ENCODE measurements at places on chromosomes 11 and 22. TPM values are rescaled to one million over a fixed set of nuclear protein-coding genes. Genes with fewer than 3 reads are reported as not detected.

The PRR33 gene
- not detected for total RNA-seq

The THRSP gene
- not detected for total RNA-seq

GRCh38 chr11:81870815-81871214 lies 862.8 kb downstream of the FAM181B start:
- no peak for DNase-seq

GRCh38 chr11:125724125-125724524 lies 22.0 kb upstream of the PATE1 start:
- peak; percentile 38 for DNase-seq

The CLNS1A gene
- total RNA-seq, result 186 TPM

The MOGAT2 gene
- not detected for total RNA-seq

The ASCL2 gene
- not detected for total RNA-seq

GRCh38 chr11:49424136-49424535 lies 215.7 kb upstream of the FOLH1 start:
- no peak for DNase-seq

The P2RX6 gene
- under 0.01 TPM for total RNA-seq

GRCh38 chr11:60756307-60757032 lies at the start of gene MS4A15:
MS4A15 (plus strand) TSS chr11:60756867; CDS start chr11:60763734, 6,867 bp downstream.
- peak; percentile 55 for DNase-seq

- DNase-seq, result peak; percentile 37
These were observed 16.0 kb downstream of the CSTPP1 start for GRCh38 chr11:46952553-46952952.

The CD6 gene
- total RNA-seq, result not detected

DNA sequence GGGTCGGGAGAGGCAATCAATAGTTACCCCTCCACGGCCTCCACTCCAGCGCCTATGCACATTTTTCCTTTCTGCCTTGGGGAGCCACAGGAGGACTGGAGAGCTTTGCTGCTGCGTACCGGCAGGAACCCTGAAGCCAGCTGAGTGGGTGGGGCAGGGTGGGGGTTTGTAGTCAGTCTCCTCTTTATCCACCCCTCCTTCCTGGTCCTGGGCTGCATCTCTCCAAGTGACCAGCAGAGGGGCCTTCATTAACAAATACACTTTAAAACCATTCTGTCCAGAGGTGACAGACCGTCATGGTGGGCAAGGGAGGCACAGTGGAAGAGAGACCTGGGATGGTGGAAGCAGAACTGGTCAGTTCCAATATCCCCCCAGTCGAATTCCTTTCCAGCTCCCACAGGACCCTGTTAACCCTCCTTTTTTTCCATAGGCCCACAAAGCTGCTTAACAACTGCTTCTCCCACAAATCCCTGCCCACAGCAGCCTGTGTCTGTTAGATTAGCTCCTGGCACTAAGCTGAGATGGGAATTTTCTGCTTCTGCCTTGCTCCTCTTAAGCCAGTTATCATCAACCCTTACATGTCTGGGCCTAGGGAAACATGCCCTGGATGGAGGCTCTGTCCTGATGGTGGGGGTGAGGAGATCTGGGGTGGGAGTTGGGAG lies 3.9 kb upstream of the ABCG4 start:
- DNase-seq, result peak; percentile 82

The SLC17A6 gene
- not detected for total RNA-seq

DNA sequence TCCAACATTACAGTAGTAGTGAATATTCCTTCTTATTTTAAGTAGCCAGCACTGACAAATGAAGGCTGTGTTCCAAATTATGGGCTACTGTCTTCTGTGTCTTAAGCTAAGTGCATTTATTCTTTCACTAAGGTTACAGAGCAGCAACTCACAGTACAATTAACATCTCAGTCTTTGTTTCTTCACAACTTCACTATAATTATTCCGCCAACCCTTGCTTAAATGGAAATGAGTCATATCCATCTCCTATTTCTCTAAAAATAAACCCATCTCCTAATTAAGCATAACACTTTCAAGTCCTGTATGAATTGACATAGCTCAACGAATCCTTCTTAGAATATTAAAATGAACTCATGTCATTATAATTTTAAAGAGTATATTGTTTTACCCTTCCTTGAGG lies 6.7 kb downstream of the ETS1 start:
- peak; percentile 62 for DNase-seq

The ZNF280B gene
- total RNA-seq, result 0.68 TPM

GRCh38 chr11:70247710-70248072 lies 22.8 kb upstream of the PPFIA1 start:
- no peak for DNase-seq

DNA sequence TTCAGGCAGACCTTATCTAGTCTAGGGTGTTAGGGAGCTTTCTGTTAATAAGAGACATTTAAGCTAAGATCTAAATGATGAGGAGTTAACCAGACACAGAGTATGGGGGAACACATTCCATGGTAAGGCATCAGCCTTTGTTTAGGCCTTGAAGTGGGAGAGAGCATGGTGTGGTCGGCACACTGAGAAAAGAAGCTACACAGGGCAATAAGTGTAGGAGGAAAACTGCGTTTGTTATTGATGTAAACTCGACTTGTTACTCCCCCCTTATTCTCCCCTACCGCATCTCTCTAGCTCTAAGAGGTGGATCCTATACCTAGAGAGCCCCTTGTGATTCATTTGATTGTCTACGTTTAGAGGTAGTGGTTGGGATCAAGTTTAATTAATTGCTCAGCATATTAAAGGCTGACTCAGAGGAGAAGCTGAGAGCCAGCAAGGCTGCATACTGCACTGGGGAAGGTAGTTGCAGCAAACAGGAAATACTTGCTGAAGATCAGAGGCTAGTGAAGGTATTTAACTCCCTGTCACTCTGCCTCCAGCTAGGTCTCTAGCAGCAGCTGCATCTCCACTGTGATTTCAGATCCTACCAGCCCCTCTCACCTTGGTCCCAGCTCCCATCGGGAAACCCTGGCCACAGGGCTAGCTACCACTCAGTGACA lies 86.8 kb upstream of the TEAD1 start:
- DNase-seq, result peak; percentile 23

GRCh38 chr11:17298302-17298701 lies 21.8 kb downstream of the NUCB2 start:
- no peak for DNase-seq

The NRGN gene
- total RNA-seq, result 1.3 TPM

Measured in dermis blood vessel endothelial cell (primary cell).